ENCODE measurements at places on chromosomes 7 and 10.

DNA sequence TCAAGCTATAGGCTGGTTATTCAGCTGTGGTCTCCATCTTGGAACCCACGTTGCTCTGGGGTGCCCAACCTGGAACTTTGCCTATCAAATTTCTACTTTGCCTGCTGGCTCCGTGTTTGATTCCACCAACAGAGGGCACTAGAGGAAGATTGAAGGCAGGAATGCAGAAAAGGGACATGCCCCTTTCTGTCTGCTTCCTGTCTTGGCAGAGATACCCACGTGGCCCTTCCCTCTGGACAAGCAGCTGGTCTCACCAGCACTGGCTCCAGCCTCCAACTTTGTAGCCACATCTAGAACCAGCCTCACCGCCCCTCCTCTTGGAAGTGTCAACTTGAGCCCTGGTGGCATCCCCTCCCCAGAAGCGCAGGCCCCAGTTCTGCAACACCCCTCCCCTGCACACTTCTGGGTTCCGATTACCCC is 52.1 kb upstream of the ZNF438 start:
- DNase-seq, result peak; percentile 20

DNA sequence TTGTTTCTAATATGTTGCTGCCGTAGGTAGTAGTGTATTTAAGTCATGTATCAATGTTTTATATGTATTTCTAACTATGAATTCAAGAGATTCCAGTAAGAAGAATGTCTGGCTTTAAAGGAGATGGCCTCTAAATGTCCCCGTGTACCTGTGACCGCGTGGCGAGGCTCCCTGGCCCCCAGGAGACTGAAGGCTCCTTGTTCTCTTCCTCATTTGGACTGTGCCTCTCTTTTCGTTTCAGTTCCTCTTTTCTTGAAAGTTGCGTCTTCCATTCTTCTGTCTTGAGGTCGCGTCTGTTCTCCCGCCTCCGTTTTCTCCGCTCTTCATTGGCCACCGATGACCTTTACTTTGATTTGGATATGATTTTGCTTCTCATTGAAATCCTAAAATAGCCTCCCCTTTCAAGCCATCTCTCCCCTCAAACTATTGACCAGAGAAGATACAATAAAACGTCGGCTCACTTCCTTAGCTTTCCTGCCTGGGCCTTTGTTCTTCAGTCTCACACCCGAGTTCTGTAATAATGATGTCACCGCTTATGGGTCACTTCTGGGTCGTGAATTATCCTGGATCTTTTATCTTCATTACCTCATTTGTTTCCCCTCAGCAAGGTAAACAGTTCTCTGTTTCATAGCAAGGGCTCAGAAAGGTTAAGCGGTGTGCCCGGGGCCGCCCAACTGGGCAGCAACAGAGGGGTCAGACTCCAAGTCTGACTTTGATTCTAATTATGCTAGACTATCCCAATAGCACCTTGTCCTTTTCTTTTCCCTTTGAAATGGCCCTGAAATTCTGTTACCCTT is 28.7 kb downstream of the WIPI2 start:
- DNase-seq, result no peak

GRCh38 chr10:101848408-101848807 is 4.8 kb upstream of the KCNIP2 start:
- no peak for DNase-seq

- DNase-seq, result no peak
Measured at GRCh38 chr10:29987471-29987870, 71.9 kb downstream of the JCAD start.

DNA sequence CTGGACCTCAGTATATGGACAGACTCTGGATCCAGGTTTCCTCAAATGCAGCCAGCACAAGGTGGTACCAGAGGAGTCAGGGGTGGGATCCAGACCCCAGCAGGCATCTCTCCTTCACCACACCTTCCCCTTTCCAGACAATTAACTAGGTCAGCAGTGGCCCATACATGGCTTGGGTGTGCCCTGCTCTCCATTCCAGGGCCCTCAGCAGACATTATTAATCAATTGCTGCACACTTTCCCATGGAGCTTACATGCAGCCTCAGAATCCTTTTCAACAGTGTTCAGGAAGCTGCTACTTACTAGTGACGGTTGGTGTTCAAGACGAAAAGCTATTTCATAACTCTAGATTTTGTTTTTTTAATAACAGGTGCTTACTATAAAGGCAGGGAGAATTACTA is 6.0 kb downstream of the COL13A1 start:
- DNase-seq, result no peak

GRCh38 chr7:64997927-64998391 is 7.1 kb upstream of the ZNF117 start:
- no peak for DNase-seq

DNA sequence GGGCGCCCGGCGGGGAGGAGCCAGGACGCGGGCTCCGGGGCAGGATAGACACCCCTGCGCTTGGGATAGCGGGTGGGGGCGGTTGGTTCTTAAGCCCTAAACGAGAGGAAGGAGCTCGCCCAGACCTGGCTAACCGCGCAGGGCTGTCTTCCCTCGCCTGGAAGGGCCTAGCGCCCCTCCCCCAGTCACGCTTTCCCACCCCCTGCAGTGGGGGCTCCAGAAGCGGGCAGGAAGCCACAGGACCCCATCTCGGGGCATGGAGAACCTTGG is 6.5 kb downstream of the SHH start:
- no peak for DNase-seq

GRCh38 chr7:158050441-158050977 is 537.1 kb downstream of the PTPRN2 start:
- no peak for DNase-seq

DNA sequence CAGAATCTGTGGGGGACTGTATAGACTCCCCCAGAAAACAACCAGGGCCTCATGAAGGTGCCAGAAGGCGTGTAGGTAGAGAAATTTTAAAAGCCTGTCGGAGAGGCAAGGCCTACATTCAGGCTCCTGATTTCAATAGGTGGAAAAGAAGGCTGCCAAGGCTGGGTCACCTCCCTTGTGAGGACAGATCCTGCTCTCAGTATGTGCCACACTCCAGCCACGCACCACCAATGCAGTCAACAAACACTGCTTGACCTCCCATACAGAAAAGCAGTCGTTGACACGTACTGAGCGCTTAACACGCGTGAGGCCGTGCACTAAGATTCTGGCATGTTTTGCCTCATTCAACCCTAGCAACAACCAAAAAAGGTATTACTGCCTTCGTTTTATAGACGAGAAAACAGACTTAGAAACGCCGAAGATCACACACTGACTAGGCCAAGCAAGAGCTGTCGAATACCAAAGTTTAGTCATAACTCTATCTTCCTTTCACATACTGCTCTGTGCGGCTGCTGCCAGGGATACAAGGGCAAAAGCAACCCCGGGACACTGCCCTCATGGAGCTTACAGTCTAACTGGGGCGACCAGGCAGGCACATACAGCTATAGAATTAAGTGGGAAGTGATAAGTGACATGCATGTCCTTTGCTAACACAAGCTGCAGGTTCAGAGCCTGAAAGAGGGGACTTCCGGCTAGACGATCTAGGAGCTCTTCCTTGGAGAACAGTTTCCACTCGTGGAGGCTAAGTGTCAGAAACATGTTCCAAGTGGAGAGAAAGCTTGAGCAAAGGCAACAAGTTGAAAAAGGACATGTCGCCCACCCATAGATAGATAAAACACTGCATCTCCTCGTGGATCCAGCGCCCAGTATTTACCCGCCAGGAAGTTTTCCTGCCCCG is 797 bp upstream of the NKX2-3 start:
- DNase-seq, result no peak

DNA sequence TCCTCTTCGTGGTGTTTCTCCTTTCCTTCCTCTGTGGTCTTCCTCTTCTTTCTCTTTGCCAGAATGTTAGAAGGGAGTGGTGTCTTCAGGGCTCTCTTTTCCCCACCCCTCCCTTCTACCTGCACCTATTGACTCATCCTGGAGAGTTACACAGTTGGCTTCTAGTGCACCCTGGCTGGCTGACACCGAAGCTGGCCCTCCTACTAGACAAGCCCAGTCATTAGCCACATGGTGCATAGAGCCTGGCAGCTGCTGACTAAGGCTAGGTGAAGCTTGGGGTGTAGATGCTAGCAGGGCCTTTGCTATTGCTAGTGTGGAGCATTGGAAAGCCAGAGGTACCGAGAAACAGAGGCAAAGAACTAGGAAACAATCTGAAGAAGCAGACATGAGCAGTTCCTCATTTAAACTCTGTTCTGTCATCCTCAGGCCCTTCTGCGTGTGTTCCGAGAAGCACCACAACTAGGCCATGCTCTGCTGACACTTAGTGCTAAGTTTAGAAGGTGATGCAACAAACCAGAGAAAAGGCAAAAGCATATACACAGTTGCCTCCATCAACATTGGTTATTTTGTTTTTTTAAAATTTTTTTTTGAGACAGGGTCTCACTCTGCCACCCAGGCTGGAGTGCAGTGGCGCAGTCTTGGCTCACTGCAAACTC is 213.9 kb downstream of the BAMBI start:
- no peak for DNase-seq

- DNase-seq, result no peak
Measured at GRCh38 chr7:50221028-50221427, 83.5 kb upstream of the IKZF1 start.

GRCh38 chr7:110569486-110570205 is 521.3 kb upstream of the LRRN3 start:
- no peak for DNase-seq

GRCh38 chr10:13597909-13598308 is 11.1 kb downstream of the PRPF18 start:
- no peak for DNase-seq

DNA sequence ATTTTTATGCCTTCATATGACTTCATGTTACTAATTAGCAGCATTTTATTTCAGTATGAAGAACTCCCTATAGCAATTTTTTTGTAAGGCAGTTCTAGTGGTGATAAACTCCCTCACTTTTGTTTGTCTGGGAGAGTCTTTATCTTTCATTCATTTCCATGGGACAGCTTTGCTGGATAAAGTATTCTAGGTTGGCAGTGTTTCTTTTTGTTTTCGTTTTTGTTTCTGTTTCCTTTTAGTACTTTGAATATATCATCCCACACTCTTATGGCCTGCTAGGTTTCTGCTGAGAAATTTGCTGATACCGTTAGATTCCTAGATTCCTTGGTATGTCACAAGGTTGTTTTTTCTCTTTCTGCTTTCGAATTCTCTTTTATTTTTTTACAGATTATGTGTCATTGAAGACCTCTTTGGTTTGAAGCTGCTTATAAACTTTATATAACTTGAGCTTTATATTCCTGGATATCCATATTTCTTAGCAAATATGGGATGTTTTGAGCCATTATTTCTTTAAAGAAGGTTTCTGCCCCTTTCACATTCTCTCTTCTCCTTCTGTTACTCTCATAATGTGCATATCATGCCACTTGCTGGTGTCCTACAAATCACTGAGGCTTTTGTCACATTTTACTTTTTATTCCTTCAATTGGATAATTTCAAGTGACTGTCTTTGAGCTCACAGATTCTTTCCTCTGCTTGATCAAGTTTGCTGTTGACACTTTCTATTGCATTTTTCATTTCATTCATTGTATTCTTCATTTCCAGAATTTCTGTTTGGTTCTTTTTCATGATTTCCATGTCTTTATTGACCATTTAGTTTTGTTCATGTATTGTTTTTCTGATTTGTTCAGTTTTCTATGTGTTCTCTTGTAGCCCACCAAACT is 28.9 kb upstream of the AHR start:
- no peak for DNase-seq

DNA sequence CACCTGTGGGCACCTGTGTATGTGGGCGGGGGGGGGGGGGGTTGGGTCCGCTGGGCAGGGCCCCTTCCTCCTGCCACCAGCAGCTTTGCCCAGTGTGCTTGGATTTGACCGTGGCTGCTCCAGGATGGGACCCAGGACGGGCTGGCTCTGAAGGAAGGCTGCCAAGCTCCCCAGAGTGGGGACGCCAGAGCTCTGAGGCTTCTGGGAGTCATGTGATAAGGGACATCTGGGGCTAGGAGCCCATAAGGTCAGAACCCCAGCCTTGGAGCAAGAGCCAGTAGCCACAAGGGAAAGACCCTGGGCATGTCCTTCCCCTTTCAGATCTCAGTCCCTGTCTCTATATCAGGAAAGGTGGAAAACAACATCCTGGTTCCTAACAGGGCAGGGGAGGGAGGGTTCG is 21.8 kb upstream of the AMZ1 start:
- no peak for DNase-seq

- DNase-seq, result no peak
Measured at GRCh38 chr7:17512181-17512675, 213.8 kb downstream of the AHR start.

DNA sequence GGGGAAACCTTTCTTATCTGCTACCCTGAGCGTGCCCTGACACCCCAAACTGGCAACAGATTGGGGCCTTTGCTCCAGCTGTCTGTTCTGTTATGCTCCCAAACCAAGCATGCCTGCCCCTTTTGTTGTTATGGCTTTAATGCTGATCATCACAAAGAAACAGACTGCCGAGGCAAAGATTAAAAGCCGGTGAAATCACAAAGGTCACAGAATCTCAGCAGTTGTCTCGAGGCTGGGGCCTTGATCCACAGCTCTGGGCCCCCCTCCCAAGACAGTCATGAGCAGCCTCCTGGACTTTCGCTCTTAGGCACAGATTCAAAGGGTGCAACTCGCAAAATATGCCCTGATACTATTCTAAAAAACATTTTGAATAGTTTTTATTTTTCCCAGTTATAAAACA is 65.6 kb downstream of the STRA8 start:
- DNase-seq, result no peak

- no peak for DNase-seq
Measured at GRCh38 chr7:139488810-139489209, 5.3 kb upstream of the KLRG2 start.

DNA sequence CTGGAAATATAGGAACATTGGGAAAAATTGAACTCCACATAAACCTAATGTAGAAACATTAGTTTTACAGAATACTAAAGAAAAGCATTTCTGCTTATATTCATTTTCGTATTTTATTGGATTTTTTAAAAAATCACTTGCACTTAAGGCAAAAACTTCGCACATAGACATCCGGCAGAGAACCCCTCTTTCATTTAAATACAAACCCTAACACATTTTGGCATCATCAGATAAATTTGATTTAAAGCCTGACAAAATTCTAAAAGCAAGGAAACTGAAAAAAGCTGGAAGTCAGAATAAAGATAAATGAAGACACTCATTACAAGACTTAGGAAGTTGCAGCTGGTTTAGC is 396 bp upstream of the EXOC4 start:
- DNase-seq, result no peak

DNA sequence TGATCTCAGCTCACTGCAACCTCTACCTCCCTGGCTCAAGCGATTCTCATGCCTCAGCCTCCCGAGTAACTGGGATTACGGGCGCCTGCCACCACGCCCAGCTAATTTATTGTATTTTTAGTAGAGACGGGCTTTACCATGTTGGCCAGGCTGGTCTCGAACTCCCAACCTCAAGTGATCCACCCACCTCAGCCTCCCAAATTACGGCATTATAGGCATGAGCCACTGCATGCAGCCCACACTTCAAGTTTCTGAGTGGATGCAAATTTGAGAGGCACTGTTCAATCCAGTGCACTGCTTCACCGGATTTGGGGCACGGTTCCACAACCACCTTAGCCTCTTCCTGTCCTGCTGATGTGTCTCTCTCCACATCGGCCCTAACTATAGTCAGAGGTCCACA is 16.5 kb downstream of the CNPY1 start:
- no peak for DNase-seq

GRCh38 chr10:106450966-106451365 is 713.5 kb downstream of the SORCS1 start:
- no peak for DNase-seq

GRCh38 chr10:128792426-128793140 is 666.4 kb upstream of the MKI67 start:
- DNase-seq, result no peak

- DNase-seq, result no peak
Measured at GRCh38 chr10:125006921-125007426, 65.1 kb downstream of the ZRANB1 start.
